Foreskin fibroblast (primary cell): ENCODE measurements at places on chromosomes 1 and 21.
A peak's percentile ranks its signal among the peaks of the same experiment; 100 is the strongest.

DNA sequence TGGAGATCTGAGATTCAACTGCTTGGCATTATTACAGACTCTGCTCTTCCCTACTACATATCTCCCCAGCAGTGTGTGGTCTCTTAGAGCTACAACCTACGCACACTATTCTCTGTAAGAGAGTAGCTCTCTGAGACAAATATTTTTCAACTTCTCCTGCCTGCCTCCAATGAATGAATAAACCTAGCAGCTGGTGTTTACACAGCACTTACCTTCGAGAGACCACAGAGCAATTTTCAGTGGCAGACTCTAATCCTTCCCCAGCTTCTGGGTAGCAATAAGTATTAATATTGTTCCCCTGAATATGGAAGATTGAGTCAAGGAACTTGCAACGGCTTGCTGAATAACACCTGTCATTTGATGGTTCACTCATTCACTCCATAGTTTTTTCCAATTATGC, 350.9 kb upstream of the SPAG17 start:
- DNase-seq = no peak

DNA sequence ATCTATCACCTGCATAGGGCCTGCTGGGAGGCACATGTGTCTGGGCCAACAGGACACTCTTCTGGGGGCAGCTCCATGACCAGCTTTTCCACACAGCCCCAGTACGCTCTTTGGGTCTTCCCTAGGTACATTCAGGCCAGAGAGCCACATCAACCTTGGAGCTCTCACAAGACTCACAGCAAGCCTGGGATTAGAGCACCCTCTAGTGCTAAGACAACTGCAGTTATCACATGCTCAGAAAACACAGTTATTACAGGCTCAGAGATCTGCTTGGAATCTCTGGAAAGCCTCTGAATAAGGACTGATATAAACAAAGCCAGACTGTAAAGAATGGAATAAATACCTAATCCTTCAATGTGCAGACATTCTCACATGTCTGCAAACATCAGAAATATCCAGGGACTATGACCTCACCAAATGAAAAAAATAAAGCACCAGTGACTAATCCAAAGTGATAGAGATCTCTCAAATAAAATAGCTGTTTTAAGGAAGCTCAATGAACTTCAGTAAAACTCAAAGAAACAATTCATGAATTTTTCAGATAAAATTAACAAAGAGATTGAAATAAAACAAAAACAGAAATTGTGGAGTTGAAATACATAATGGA, 563.9 kb upstream of the NR5A2 start:
- DNase-seq = peak; percentile 37

GRCh38 chr1:117092594-117092993, 29.0 kb downstream of the TRIM45 start:
- no peak for DNase-seq

DNA sequence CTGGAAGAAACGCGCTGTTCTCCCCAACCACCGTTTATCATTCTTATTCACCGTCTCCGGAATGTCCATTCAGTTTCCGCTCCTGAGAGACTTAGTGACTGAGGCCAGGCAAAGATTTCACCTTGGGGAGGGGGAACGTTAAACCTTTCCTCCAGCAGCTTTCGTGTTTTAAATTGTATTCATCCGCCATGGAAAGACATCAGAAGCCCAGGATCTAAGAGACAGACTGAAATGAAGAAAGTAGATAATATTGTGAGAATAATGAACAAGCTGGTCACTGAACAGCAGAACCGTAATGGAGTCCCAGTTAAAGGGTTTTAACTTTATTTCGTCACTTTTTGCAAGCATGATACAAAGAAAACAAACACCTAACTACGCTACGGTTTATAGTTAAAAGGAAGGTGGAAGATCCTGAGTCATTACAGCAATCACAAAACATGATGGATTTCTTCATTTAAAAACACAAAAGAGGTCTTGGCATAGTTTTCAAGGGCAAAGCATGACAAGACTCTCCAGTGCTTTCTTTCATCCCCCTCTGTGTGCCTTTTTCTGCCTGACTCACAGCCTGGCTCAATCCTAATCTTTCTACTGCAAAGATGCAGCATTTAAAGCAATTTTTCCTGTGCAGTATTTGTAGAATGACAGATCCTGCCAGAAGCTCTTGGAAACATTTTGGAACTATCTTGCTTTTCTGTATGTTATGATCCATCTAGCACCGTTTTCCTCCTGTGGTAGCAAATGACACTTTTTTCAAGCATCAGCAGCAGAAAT, 722 bp upstream of the SLC19A2 start:
- DNase-seq = peak; percentile 77

DNA sequence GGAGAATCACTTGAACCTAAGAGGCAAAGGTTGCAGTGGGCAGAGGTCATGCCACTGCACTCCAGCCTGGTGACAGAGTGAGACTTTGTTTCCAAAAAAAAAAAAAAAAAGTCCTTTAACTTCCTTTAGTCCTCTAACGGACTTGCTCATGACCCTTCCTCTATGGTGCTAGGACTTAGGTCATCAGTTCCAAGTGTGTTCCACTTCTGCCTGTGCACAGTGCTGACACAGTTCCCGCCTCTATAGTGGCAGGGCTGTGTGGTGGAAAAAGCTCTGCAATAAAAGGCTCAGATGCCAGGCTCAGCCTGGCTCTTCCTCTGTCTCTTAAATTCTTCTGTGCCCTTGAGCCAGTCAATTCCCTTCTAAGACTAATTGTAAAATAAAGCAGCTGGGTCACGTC, 22.0 kb downstream of the CC2D1B start:
- no peak for DNase-seq

DNA sequence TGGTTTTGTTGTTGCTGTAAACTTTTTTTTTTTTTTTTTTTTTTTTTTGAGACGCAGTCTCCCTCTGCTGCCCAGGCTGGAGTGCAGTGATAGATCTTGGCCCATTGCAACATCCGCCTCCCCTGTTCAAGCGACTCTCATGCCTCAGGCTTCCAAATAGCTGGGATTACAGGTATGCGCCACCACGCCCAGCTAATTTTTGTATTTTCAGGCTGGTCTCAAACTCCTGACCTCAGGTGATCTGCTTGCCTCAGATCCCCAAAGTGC, 78.9 kb upstream of the SLC45A1 start:
- peak; percentile 53 for DNase-seq

DNA sequence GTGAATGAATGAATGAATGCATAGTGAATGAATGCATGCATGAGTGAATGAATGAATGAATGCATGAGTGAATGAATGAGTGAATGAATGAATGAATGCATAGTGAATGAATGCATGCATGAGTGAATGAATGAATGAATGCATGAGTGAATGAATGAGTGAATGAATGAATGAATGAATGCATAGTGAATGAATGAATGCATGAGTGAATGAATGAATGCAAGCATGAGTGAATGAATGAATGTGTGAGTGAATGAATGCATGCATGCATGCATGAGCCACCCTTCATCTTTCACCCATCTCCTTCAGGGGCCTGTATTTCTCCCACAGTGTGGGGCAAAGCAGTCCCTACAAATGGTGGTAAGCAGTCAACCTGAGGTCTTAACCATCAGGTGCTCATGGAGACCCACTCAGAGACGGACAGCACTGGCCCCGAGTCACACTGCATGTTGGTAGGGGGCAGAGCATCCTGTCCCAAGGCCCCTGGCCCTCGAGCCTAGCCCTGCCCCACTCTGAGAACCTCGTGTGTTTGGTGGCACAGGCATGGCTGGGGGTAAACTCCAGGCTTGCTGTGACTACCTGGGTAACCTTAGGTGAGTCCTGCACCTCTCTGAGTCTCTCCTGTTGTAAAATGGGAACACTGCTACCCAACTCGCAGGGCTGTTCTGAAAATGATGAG, 28.0 kb upstream of the PAX7 start:
- no peak for DNase-seq

DNA sequence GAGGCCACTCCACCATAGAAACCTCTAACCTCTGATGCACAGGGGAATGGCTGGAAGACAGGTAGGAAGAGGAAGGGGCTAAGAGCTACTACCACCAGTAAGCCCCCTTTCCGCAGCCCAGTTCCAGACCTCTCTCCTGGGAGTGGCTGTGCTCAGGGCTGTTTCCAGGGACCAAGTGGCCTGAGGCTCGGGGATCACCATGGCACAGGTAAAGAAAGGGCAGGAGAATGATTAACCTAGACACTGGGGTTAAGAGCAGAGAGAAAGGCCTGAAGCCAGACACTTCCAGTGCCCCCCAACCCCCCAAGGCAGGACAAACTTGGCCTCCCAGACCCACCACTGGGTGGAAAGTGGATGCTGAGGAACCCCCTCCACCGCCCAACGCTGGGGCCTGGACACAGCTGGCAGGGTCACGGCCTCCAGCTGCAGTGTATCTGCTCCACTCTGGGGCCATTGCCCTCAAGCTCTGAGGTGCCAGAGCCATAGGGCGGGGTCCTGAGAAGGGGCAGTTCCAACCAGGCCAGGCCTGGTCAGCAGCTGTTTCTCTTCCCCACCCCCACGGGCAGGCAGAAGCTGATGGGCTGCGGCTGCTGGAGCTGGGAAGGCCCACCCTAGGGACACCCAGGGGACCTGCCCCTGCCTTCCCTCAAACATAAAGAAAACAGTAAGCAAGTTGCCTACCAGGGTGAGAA, 2.6 kb downstream of the TAGLN2 start:
- DNase-seq = peak; percentile 24

DNA sequence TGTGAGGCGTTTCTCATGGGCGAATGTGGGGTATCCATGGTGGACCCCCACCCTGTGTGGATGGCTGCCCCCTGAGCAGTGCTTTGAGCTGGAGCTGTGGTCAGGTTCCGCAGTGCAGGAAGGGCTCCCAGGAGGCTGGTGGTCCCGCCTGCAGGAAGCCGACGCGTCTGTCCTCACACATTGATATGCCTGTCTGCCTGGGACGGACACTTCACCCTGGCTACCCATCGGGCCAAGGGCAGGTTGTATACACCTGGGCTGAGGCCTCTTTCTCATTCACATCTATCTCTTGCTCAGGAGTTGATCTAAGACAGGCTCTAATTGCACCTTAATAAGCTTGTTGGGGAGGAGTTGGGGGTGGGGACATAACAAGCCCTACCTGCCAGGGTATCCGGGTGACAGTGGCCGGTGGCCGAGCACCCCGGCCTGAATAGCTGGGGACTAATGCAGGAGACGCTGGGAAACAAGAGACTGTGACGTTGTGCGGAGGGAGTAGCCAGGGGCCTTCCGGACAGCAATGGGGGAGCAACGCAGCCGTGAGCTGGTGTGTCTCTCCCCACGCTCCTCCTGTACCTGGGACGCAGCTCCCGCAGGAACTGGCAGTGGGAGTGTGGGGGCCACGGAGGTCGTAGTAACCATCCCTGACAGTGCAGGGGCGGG, 21.7 kb downstream of the PDXK start:
- peak; percentile 60 for DNase-seq

- DNase-seq = no peak
Observed at GRCh38 chr1:94014635-94015488, 105.6 kb upstream of the GCLM start.

- no peak for DNase-seq
Observed at GRCh38 chr1:93532780-93533378, 85.0 kb downstream of the FNBP1L start.

- DNase-seq = no peak
Observed at GRCh38 chr1:95004013-95004412, 68.7 kb downstream of the ALG14 start.

GRCh38 chr1:10432910-10433700, 2.9 kb downstream of the CENPS start:
- DNase-seq = no peak

DNA sequence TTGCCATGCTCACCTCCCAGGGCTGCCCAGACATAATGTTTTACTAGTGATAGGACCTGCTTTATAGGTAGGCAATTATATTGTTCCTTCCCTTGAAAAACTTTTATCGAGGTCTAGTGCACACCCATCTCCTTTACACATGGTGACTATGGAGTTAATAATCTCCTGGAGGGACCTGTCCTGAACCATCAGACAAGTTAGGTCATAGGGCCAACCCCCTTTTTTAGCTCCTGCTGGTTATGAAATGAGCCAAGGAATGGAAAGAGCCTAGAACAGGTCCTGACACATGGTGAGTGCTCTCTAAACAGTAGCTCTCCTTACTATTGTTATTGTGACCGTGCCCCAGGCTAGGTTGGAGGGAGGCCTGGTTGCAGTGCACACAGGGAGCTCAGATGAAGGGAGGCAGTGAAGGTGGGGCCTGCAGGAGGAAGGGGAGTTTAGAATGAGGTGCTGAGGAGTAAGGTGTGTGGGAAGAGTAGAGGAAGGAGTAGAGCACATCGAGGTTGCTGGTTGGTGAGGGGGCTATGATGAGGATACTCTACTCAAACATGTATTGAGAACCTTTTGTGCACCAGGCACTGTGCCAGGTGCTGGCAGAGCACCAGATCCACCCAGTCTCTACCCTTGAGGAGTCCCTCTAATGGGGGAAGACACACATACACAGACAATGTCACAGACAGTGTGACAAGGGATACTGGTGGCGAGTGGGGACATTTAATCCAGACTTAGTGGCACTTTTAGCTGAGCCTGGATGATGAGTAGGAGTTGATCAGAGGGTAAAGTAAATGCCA, 14.1 kb upstream of the LMNA start:
- DNase-seq = peak; percentile 22

DNA sequence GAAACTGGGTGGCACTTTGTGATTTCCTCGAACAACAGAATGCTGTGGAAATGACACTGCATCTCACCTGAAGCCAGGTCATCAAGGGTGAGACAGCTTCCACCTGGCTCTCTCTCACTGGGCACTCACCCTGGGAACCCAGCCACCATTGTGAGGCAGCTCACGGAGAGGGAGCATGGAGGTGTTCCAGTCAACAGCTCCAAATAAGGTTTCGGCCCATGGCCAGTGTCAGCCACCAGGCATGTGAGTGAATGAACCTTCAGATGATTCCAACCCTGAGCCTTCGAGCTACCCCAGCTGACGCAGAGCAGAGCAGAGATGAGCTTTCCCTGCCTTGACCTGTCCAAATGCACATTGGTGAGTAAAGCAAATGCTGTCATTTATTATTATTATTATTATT, 58.1 kb downstream of the SYDE2 start:
- no peak for DNase-seq

- DNase-seq = no peak
Observed at GRCh38 chr1:167196166-167196565, 24.5 kb upstream of the POU2F1 start.

GRCh38 chr1:224777180-224777579, 152.3 kb upstream of the DNAH14 start:
- DNase-seq = no peak
